DMS 273 treated with DMSO at 0.1 percent for 48 hours (cell line): ENCODE measurements at places on chromosomes 7 and 10.

DNA sequence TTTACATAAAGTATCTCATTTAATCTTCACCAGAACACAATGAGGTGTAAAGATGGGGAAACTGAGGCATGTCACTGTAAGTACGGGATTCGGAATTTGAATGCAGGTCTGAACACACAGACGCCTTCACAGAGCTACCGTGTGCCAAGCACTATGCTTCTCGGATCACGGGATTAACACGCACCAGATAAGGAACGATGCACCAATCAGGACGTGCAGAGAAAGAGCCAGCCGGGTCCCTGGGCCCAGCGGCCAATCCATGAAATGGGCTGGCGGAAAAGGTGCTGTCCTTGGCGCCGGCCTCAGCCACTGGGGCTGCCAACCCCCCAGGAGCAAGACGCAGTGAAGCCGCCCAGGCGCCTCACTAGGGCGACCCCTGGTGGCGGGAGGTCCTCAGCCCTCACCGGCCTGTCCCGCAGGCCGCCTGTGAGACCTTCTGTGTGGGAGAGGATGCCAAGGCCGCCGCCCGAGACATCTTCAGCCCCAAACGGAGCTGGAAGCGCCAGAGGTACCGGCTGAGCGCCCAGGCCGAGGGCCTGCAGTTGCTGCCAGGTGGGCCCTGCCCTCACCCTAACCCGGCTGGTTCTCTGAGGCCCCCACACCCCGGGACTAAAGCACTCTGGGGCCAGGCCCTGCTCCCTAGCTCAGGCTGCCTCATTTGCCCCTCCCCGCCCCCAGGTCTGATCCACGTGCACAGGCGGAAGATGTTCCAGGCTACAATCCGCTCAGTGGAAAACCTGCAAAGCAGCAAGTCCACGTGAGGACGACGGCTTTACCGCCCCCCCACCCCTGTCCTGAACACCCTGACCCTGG is 15.6 kb downstream of the ATG9B start:
- no peak for DNase-seq

DNA sequence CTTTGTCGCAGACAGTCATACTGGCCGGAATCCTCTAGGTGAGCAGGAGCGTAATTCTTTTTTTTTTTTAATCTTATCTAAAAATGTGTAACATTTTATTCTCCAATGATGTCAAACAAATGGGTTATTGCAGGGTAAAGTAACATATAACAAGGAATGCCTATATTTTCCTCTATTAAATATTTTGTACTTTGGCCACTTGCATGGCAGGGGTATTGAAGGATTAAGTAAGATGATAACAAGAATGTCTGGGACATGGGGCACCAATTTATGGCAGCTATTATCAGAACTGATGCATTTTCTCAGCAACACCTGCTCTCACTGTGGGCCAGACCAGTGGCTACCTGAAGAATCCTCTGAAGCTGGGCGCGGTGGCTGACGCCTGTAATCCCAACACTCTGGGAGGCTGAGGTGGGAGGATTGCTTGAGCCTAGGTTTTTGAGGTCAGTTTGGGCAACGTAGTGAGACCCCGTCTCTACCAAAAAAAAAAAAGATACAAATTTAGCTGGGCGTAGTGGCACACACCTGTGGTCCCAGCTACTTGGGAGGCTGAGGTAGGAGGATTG is 24.0 kb upstream of the SNX10 start:
- no peak for DNase-seq

DNA sequence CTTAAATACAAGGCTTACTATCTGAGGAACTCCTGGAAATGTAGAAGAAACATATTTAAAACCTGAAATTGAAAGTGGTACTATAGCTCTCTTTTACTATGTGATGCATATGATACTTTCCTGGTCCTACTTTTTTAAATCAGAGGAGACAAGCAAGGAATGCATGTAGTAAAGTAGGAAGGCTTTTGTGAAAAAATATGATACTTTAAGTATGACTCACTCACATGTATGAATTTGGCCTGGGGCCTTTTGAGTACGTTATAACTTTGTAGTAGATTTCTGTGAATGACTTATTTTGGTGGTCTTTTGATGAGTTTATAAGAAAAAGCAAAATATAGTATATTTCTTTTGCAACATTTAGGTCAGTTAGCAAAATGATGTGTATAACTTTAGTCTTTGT is 53.8 kb downstream of the TAX1BP1 start:
- DNase-seq = no peak

- DNase-seq = no peak
Observed at GRCh38 chr10:122213766-122214165, 57.3 kb upstream of the BTBD16 start.

DNA sequence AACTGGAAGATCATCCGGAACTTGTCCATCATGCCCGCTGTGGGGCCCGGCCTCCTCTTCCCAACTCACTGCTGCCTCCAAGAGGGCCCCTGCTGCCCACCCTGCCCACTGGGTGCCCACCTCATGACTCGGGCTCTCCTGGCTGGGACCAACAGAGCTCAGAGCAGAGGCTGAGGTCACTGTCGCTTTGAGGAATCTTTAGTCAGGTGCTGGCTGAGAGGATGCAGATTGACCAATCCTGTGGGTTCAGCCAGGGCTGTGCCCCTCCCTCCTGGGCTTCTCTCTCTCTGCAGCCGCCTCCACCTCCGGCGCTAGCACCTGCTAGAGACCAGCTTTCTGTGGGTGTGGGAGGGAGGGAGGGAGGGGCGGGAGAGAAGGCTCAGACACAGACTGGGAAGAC is at the start of gene CALHM1:
Gene CALHM1 (minus strand): TSS at position 181 of the 400 bp plus-strand sequence. CDS start 149 bp downstream, at position 32.
- DNase-seq = no peak

GRCh38 chr7:43764039-43764761 is 5.7 kb downstream of the BLVRA start:
- no peak for DNase-seq

DNA sequence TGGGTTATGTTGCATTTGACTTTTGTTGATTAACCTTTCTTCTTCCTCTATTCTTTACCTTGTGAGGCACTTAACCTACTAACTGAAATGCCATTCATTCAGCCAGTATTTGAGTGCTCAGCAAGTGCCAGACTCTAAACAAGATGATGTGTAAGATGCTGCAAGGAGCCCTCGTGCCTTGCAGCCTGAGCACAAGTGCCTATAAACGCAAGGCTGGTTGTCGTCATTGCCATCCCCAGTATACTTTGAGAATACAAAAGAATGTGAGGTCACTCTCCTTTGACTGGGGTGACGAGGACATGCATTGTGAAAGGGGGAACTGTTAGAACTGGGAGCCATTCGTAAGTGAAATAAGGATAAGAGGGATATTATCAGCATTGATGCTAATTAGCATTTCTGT is 103.0 kb downstream of the AUTS2 start:
- DNase-seq = no peak

- DNase-seq = no peak
Observed at GRCh38 chr7:43572516-43573049, 10.3 kb upstream of the STK17A start.

- peak; percentile 2 for DNase-seq
Observed at GRCh38 chr10:63819753-63820329, 298.6 kb downstream of the REEP3 start.

DNA sequence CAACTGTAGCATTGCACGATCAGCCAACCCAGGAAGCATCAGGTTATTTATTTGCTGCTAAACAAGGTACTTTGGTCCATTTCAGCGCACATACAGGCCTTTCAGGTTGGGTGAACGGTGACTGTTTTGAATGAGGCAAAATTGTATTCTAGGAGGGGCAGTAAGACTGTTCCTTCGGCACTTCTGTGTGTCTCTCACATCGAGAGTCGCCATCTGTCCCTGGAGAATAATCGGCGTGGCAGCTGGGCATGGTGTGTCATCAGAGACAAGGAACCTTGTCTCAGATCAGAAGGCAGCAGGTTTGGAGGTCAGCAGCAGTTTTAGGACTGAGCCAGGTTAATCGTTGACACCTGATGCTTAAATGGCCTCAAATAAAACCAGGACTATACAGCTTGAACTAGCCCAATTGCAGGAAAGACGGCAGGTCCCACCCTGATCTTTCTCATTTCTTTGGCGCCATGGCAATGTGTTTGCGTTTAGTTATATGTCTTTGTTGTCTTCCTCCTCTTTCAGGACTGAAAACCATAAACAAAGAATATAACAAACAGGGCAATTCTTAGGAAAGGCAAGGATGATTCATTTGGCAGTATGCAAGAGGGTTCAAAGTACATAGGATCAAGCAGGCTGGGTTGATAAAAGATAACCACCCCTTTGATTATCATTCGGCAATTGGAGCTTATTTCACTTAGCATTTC is 92.0 kb upstream of the PRR15 start:
- DNase-seq = peak; percentile 35

GRCh38 chr10:34908481-34908880 is 93.4 kb upstream of the PARD3 start:
- no peak for DNase-seq

DNA sequence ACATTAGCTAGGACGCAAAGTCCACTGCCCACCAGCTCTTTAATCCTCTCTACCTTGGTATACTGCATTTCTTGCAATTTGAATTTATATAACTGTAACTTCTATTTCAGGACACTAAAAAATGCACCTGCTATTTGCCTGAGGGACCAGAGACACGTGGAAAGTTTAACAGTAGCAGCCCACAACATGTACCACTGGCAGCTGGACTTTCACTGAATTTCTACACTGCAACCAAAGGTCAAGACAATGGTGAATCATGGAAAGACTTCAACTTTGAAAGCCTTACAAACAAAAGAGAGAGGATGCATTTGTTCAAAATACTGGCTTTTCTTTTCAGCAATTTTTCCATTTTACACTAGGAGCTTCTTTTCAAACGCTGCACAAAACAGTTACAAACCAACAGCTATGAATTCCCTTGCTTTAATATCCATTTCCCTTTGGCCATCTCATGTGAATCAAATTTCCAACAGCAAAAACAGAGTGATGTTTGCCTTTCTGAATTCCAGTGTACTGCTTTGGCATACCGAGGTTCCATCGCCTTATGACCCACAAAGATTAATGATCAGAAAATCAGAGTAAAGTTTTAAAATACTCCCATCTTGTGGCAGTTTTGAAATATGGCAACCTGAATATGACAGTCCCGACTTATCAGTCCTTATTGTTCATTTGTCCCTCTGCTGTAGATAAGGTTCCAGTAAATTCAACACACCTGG is 29.9 kb upstream of the HNRNPH3 start:
- peak; percentile 1 for DNase-seq

DNA sequence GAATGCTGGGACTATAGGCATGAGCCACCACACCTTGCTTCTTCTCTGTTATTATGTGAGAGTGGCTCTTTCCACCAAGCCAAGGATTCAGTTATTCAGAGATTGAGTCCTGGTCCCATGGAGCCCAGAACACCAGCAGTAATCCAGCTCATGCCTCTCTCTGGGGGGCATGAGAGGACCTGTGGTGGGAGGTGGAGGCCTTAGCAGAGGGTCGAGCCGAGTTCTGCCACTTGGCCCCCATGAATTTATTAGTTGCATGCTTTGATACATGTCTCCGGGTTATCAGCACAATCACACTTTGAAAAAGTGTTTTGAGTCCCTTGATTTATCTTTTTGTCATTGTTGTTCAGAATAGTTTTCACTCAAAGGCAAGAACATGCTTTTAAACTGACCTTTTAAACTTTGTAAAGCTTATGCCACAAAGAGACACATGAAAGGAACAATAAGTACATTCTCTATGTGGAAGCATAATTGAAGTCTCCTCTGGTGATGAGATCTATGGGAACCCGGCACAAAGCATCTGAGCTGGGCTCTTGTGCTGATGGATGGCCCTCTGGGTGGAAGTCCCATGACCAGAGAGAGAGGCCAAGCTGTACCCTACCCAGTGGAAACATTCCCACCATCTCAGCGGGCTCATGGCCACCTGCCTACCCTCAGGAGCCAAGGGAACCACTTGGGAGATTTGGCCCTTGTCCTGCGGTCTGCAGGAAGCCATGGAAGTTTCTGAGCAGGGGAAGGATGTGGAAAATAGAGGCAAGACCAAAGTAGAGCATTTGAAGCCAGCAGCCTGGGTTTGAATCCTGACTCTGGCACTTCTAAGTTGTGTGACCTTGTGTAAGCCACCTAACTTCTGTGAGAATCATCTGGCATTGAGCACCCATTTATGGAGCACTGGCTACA is 53.9 kb downstream of the MINDY4 start:
- DNase-seq = no peak

DNA sequence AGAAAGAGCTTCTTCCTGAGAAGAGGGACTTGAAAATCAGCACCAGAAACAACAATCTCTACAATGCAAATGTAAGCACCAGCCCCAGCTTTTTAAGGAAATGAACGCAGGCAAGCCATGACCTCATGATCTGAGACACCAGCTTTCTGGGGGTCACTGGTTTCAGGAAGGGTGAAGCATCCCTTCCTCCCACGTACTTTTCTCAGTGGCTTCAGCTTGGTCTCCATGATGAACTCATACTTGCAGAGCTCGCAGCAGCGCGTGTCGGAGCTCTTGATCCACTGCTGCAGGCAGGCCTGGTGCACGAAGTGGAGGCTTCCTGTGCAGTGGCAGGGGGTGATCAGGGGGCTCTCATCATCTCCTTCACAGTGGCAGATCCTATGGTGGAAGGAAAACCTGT is 87.0 kb downstream of the ALOX5 start:
- DNase-seq = no peak

- no peak for DNase-seq
Observed at GRCh38 chr7:157616426-157616825, 279.6 kb downstream of the DNAJB6 start.

DNA sequence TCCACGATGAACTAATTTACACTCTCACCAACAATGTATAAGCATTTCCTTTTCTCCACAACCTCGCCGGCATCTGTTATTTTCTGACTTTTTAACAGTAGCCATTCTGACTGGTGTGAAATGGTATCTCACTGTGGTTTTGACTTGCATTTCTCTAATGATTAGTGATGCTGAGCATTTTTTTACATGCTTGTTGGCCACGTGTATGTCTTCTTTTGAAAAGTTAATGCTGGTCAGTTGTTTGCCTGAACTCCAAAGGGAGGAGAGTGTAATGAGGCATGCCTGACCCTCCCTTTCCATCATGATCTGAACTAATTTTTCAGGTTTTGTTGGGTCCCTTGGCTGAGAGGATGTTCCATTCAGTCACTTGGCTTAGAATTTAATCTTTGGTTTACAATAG is 50.7 kb upstream of the SVIL start:
- DNase-seq = no peak

GRCh38 chr10:114256008-114256765 is 17.1 kb downstream of the VWA2 start:
- no peak for DNase-seq

DNA sequence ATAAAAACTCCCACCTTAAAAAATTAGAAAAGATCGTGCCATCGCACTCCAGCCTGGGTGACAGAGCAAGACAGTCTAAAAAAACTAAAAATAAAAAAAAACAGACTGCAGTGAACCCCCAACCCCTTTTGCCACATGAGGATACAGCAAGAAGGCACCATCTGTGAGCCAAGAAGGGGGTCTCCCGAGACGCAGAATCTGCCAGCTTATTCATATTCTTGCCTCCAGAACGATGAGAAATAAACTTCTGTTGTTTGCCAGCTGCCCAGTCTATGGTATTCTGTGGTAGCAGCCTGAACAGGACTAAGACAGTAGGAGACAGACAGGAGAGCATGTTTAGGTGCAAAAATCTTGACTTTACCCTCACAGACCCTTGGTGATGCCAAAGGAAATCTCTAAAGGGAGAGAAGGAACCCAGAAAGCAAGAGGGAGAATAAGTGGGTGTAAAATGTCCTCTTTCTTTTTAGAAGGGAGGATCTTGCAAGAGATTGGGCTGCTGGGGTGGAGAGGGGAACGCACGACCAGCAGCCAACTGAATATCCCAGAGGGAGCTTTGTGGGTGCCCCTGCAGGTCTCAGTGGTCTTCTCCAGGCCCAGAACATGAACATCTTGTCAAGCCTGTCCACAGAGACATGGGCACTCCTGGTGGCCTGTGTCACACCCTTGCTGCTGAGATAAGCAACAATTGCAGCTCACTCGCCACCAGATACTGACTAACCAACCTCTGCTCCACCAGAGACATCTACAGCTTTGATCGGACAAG is 400.7 kb upstream of the FOXK1 start:
- DNase-seq = no peak
